Mesothelial cell of epicardium (in vitro differentiated cells): ENCODE measurements at places on chromosomes 11 and 22.

- DNase-seq, result no peak
- peaks cover 44% of the 10 kb centered on the region for H3K27me3 ChIP-seq
- H3K36me3 ChIP-seq, result no peaks in the 10 kb centered on the region
- H3K27ac ChIP-seq, result no peak within 1 kb of the TSS
These were observed at the start of gene IFITM10 for GRCh38 chr11:1750481-1750839. IFITM10 (minus strand) TSS chr11:1750595; CDS start chr11:1750442, 153 bp downstream.

GRCh38 chr11:63635762-63636465, 21.7 kb upstream of the PLAAT3 start:
- peaks cover 24% of the 10 kb centered on the region for H3K36me3 ChIP-seq
- H3K4me1 ChIP-seq, result no peaks in the 10 kb centered on the region
- no peaks in the 10 kb centered on the region for H3K27me3 ChIP-seq
- DNase-seq, result peak; percentile 76
- no peak overlapping the region for H3K4me3 ChIP-seq

- no peaks in the 10 kb centered on the region for H3K27me3 ChIP-seq
- H3K4me1 ChIP-seq, result peaks cover 80% of the 10 kb centered on the region
- H3K4me3 ChIP-seq, result no peak overlapping the region
These were observed 76.4 kb downstream of the CDKN1C start for GRCh38 chr11:2808850-2809846.

DNA sequence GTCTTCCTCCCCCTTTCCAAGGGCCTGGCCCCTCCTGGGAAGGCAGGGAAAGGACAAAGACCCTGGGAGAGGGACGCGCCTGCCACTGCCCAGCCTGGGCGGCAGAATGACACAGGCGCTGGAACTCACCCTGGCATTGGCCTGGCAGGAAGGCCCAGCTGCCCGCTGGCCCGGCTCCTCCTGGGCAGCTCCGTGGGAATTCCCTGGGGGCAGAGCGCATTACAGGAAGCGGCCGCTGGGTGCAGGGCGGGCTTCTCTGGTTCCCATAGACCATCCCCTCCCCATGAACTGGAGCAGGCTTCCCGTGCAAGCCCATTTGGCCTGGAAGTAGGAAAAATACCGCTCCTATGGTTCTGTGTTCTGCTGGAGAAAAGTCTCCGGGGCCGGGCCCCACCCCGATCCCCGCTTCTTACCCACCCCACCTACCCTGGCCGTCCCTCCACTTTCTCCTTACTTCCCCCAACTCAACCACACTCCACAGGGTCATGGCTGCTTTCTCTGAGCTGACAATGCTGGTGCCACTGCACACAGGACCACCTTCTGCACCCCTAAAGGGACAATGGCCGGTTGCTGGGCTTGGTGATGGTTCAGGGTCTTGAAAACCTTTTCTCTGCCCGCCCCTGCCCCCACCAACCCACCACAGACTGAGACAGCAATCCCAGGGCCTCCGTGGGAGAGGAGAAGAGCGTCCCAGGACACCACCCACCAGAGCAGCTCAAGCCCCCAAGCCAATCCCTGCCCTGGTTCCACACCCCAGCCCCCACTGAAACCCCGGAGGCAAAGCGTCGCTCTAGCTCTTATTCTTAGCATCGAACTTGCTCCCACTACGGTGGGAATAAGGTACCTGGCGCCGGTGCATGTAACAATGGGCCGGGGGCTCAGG, 58.9 kb downstream of the LINC01488 start:
- no peak for DNase-seq
- peaks cover 12% of the 10 kb centered on the region for H3K4me1 ChIP-seq
- no peak overlapping the region for H3K4me3 ChIP-seq
- H3K36me3 ChIP-seq, result no peaks in the 10 kb centered on the region
- peaks cover 4% of the 10 kb centered on the region for H3K27me3 ChIP-seq

GRCh38 chr11:131827430-131827829, 457.0 kb downstream of the NTM start:
- no peaks in the 10 kb centered on the region for H3K36me3 ChIP-seq
- peaks cover 3% of the 10 kb centered on the region for H3K4me1 ChIP-seq
- no peak overlapping the region for H3K4me3 ChIP-seq

DNA sequence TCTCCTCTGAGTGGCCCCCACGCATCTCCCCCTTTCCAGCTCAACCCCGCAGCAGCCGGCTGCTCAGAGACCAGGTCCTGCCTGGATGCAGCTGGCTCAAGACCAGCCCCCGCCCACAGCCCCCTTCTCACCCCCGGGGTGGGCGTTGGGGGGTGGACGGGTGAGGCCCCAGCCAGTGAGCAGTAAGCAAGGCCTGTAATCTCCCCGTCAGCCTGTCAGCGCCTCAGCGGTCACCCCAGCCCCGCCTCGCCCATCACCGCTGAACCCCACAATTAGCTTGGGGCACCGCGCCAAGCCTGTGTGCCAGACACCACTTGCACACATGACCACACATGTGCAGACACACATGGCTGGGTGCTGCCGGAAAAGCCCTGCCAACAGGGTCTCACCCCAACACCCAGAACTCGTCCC, 5.9 kb downstream of the PLXNB2 start:
- no peak for DNase-seq
- H3K36me3 ChIP-seq, result no peaks in the 10 kb centered on the region

GRCh38 chr11:74731301-74732094, at the start of gene CHRDL2:
CHRDL2 (minus strand) TSS chr11:74731426; CDS start chr11:74730888, 538 bp downstream.
- no peak for DNase-seq
- H3K27ac ChIP-seq, result no peak within 1 kb of the TSS
- H3K4me3 ChIP-seq, result peak within 1 kb of the TSS; percentile 57

- DNase-seq, result no peak
- H3K4me1 ChIP-seq, result peaks cover 9% of the 10 kb centered on the region
- no peaks in the 10 kb centered on the region for H3K36me3 ChIP-seq
- no peak overlapping the region for H3K4me3 ChIP-seq
- peak overlapping the region; percentile 23 for H3K27ac ChIP-seq
- H3K27me3 ChIP-seq, result no peaks in the 10 kb centered on the region
These were observed 513.6 kb downstream of the METTL15 start for GRCh38 chr11:28621753-28622152.
